ENCODE measurements at places on chromosomes 16 and 17. TPM values are rescaled to one million over a fixed set of nuclear protein-coding genes. Genes with fewer than 3 reads are reported as not detected.

KRT16 gene
- total RNA-seq: not detected

KCNJ2 gene
- 0.62 TPM for total RNA-seq

MSRB1 gene
- total RNA-seq: 26.9 TPM

PARD6A gene
- 2.7 TPM for total RNA-seq

RAB37 gene
- total RNA-seq: 4.3 TPM

ZMYND15 gene
- total RNA-seq: not detected

TMEM220 gene
- 1.5 TPM for total RNA-seq

KCNJ12 gene
- 1.8 TPM for total RNA-seq

AANAT gene
- not detected for total RNA-seq

KRT12 gene
- total RNA-seq: not detected

CHRNE gene
- total RNA-seq: not detected

Data from neural progenitor cell (in vitro differentiated cells).